Activated naive CD4-positive, alpha-beta T cell (primary cell): ENCODE measurements at places on chromosomes 13 and 19.

DNA sequence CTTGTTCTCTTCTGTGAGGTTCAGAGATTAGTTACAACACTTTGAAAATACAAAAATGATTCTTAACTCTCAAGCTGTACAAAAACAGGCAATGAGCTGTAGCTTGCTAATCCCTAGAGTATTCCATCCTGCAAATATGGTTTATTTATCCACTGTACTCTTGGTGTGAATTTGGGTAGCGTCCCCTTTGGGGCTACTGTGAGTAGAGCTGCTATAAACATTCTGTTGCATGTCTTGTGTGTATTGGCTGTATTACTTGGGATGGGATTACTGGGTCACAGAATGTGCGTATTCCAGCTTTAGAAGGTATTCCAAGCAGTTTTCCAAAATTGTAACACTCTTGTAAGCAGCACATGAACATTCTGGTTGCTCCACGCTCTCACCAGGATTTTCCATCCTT is 33.5 kb downstream of the GPR12 start:
- no peak for DNase-seq

DNA sequence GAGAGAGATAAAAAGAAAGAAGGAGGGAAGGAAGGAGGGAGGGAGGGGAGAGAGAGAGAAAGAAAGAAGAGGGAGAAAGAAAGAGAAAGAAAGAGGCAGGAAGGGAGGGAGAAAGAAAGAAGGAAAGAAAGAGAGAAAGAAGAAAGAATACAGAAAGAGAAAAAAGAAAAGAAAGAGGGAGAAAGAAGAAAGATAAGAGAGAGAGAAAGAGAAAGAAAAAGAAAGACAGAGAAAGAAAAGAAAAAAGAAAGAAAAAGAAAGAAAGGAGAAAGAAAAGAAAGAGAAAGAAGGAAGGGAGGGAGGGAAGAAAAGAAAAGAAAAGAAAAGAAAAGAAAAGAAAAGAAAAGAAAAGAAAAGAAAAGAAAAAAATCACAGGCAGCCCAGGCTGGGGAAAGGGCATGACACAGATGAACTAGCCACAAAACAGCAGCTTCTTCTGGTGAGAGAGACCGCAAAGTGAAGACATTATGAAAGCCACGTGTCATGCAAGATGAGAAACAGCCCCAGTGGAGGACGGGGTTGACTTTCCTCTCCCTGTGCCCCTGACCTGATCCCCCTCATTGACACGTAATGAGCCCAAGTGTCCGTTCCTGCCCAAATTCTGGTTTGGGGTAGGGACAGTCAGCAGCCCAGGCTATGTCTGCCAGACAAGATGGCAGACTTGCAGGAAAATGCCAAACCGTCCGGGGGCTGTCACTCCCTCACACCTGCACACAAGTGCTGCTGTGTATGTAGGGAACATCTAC is 102.1 kb downstream of the INSR start:
- peak; percentile 16 for DNase-seq

DNA sequence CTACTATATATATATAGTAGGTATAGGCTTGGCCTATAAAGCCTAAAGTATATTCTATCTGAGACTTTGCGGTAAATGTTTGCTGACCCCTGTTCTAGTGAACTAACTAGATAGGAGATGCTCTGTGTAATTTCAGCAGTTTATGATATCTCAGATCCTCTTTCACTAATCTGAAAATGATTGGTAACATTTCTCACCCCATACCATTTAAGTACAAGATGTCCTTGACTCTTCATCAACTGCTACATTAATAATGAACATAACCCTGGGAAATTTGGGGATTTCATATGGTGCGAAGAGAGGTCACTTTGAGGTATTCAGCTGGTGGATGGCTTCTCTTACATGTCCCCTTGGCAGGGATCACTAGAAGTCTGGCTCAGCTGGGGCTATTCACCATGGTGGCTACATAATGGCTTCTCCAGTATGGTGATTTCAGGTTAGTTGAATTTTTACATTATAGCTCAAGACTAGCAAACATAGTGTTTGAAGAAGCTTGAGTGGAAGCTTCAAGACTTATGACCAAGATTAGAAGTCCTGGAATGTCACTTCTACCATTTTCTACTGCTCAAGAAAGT is 103.6 kb upstream of the MYCBP2 start:
- DNase-seq = no peak

GRCh38 chr13:110498765-110499164 is 62.8 kb downstream of the RAB20 start:
- no peak for DNase-seq

DNA sequence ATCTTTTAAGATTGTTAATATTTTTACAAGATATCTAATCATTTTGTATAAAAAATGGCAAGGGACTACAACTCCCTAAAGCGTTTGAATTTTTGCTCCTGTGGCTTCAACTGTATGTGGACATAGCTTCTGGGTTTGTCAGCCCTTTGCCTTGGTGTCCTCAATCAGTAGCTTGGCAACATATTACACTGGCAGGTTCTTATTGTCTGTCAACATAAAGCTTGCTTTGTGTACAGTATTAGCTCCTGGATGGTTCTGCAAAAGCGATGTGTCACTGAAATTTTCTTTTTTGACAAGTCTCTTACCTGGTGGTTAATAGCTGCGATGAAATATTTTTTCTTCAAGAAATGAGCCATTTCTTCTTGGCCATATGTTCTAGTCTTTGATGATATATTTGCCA is 190.0 kb downstream of the HS6ST3 start:
- DNase-seq = no peak

DNA sequence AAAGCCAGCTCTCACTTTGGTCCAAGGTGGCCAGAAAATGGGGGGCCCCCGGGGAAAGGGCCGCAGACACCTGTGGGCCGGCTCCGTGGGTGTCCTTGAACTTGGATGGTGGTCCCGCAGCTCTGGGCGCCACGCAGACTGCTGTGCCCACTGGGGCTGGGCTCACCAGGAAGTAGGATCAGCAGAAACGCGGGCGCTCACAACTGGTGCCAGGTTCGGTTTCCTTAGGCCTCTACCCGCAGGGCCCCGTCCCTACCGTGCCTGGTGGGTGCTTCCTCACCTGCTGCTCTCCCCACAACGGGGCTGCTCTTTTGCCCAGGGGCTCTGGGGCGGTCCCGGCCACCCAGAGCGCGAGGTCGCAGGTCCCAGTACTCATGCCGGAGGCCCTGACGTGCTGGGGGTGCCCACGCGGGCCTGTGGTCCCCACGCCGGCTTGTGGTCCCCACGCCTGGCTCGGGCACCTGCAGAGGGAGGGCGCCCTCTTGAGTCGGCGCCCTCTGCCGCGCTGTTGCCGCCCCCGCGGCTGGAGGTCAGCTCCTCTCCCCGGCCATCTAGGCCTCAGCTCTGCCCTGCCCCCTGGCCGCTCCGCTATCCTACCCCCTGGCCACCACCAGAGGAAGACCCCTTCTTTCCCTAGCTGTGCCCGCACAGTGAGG is 1303.6 kb downstream of the UQCRFS1 start:
- DNase-seq = no peak

GRCh38 chr19:16373532-16373931 is 48.9 kb downstream of the KLF2 start:
- DNase-seq = no peak

- no peak for DNase-seq
Observed at GRCh38 chr13:92044351-92044750, 645.9 kb downstream of the GPC5 start.

GRCh38 chr13:40792284-40793051 is 3.1 kb downstream of the SLC25A15 start:
- DNase-seq = no peak

- DNase-seq = no peak
Observed at GRCh38 chr13:20344836-20345490, 112.8 kb upstream of the GJB6 start.

- no peak for DNase-seq
Observed at GRCh38 chr19:8320564-8321066, 560 bp downstream of the NDUFA7 start.

DNA sequence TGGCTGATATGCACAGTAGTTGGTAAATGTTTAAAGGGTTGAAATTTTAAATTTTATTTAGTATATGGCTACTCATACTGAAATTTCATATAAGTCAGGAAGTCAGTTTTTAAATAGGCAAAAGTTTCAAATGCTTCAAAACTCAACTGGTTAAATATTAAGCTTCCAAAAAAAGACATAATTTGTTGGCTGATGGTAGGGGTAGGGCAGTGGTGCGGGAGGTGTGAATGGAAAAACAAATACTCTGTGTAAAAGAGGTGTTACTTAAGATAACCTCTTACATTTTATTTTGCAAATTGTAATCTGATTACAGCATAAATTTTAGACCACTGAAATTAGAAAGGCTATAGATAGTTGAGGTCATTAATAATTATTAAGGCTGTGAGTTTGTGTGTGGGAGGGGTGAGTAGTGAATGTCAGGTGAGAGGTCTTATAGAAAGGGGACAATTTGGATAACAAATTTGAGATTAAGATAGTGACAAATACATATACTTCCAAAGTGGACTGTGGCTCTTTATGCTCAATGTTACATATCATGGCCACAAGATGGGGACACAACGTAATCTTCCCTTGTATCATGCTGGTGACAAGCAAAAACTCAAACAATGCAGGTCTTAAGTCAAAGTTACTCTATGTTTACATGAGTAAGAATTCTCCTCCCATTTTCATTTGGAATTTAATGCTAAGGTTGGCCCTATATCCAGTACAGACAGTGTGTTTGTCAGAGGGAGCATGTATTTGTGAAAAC is 36.6 kb upstream of the OXGR1 start:
- no peak for DNase-seq

DNA sequence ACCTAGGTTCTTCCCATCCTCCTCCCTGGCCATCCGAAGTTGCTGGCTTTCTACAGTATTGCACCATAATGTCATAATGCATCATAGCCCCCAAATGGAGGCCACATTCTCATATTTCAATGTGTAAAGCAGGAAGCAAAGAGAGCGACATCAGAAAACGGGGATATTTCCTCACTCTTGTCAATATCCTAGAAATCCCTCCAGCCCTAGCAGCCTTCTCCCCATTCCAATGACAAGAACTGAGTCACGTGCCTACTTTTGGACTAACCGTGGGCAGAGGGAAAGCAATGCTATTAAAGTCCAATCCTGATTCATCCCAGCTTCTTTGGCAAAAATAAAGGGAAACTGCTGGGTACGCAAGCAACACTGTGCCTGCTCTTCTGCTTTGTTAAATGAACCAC is 4.3 kb upstream of the RAP2A start:
- DNase-seq = no peak

DNA sequence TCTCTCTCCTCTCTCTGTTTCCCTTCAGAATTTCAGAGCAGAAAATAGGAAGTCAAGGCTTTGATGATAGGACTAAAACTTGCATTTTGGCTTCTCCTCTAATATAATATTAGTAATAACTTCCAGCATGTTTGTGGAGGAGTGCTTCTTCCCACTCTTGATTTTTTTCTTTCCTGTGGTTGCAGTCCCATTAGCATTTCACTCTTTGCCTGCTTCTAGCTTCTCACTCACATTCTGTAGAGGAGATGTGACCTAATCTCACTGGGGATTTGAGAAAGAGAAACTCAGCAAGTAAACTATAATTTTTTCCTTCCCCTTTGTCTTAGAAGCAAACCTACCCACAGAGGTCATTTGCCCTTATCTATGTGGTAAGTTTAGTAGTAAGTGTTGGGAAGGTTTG is 169.4 kb upstream of the HTR2A start:
- DNase-seq = no peak

DNA sequence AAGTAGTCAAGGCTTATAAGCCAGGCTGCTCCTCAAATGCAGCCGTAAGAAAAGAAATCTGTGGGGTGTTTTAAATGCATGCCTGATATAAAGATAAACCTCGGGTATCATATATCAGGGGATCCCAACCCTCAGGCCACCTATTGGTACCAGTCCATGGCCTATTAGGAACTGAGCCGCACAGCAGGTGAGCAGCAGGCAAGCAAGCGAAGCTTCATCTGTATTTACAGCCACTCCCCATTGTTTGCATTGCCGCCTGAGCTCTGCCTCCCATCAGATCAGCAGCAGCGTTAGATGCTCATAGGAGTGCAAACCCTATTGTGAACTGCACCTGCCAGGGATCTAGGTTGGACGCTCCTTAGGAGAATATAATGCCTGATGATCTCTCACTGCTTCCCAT is 233.5 kb upstream of the SERP2 start:
- DNase-seq = no peak

GRCh38 chr19:30718707-30719106 is 346.5 kb downstream of the ZNF536 start:
- DNase-seq = no peak

DNA sequence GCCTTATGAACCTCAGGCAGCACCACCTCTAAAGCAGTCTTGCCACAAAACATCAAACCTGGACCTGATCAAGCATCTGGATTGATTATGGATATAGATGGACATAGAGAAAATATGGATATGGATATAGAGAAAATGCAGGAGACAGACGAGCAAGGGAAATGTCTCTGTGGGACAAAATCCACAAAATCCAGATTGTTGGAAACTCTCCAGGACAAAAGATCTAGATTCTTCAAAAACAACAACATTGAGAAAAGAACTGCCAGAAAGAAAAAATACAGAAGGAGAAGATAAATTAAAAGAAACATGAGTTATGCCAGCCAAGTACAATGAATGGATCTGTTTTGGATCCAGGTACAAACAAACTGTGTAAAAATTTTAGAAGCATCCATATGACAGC is 1176.5 kb downstream of the UQCRFS1 start:
- no peak for DNase-seq

DNA sequence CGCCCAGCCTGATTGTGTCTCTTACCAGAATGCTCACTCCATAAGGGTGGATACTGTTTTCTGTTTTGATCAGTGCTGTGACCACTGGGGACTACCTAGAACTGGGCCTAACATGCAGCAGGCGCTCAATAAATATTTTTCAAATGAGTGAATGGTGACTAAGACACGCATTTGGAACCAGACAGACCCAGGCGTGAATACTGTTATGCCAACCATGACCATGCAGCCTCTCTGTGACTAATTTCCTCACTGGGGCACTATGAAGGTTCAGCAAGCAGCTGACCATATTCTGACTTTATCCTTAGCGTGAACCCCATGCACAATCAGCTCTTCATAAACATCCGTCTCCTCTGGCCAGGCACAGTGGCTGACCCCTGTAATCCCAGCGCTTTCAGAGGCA is 13.0 kb upstream of the SPC24 start:
- no peak for DNase-seq

- DNase-seq = no peak
Observed at GRCh38 chr19:10553087-10553667, 9.5 kb downstream of the ATG4D start.

DNA sequence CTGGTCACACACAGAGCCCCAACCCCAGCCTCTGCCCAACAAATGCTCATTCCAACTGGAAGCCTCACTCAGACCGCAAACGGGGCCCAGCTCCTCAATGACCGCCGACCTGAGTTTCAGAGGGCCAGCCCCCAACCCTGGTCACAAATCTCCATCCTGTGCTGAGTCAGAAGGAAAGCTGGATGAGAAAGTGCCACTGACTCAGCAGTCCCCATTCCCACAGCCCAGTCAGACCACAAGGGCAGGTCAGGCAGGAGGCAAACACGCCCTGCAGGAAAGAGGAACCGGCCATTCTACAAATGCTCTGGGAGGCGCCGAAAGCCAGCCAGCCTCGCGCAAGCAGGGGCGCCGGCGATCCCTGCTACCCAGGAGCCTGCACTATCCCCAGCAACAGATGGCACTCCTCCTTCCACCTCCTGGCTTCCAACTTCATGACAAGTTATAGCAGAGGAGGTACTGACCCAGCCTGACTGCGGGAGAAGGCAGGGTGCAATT is 14.1 kb upstream of the PRKD2 start:
- no peak for DNase-seq

- no peak for DNase-seq
Observed at GRCh38 chr13:93547886-93548285, 321.3 kb downstream of the GPC6 start.

GRCh38 chr19:54207983-54208783 is 7.5 kb downstream of the RPS9 start:
- no peak for DNase-seq

GRCh38 chr19:18461471-18461870 is 23.5 kb upstream of the ISYNA1 start:
- no peak for DNase-seq

GRCh38 chr13:39561971-39562370 is 41.0 kb downstream of the LHFPL6 start:
- no peak for DNase-seq
